ENCODE measurements at places on chromosomes 2 and 18. TPM values are rescaled to one million over a fixed set of nuclear protein-coding genes. Genes with fewer than 3 reads are reported as not detected.
A peak's percentile ranks its signal among the peaks of the same experiment; 100 is the strongest.

- H3K27ac ChIP-seq: no peak within 1 kb of the TSS
- DNase-seq: peak; percentile 20
- H3K4me3 ChIP-seq: no peak within 1 kb of the TSS
- H3K4me1 ChIP-seq: no peaks in the 10 kb centered on the region
- peaks cover 5% of the 10 kb centered on the region for H3K36me3 ChIP-seq
These were observed at the start of gene CNTNAP5 for GRCh38 chr2:124025171-124025580. Gene CNTNAP5 (plus strand): TSS chr2:124025287. CDS start chr2:124025651, 364 bp downstream.

Gene ACADL
- not detected for total RNA-seq

- peak overlapping the region; percentile 97 for H3K27ac ChIP-seq
- no peaks in the 10 kb centered on the region for H3K36me3 ChIP-seq
- H3K27me3 ChIP-seq: no peaks in the 10 kb centered on the region
- peak overlapping the region; percentile 77 for H3K4me3 ChIP-seq
- peaks cover 57% of the 10 kb centered on the region for H3K4me1 ChIP-seq
- DNase-seq: no peak
These were observed 32.7 kb downstream of the ZFP36L2 start for GRCh38 chr2:43193652-43194120.

Gene PTPRM
- 7.0 TPM for total RNA-seq

GRCh38 chr2:54599914-54600313 lies 123.5 kb upstream of the EML6 start:
- peaks cover 16% of the 10 kb centered on the region for H3K36me3 ChIP-seq
- H3K4me1 ChIP-seq: peaks cover 97% of the 10 kb centered on the region
- no peak overlapping the region for H3K4me3 ChIP-seq
- peak overlapping the region; percentile 50 for H3K27ac ChIP-seq
- no peak for DNase-seq

GRCh38 chr2:215003001-215003400 lies 135.4 kb downstream of the ABCA12 start:
- H3K4me1 ChIP-seq: no peaks in the 10 kb centered on the region
- H3K27me3 ChIP-seq: peaks cover 4% of the 10 kb centered on the region
- H3K4me3 ChIP-seq: no peak overlapping the region
- no peak overlapping the region for H3K27ac ChIP-seq
- no peaks in the 10 kb centered on the region for H3K36me3 ChIP-seq
- no peak for DNase-seq

Gene CYTIP
- total RNA-seq: 388 TPM

DNA sequence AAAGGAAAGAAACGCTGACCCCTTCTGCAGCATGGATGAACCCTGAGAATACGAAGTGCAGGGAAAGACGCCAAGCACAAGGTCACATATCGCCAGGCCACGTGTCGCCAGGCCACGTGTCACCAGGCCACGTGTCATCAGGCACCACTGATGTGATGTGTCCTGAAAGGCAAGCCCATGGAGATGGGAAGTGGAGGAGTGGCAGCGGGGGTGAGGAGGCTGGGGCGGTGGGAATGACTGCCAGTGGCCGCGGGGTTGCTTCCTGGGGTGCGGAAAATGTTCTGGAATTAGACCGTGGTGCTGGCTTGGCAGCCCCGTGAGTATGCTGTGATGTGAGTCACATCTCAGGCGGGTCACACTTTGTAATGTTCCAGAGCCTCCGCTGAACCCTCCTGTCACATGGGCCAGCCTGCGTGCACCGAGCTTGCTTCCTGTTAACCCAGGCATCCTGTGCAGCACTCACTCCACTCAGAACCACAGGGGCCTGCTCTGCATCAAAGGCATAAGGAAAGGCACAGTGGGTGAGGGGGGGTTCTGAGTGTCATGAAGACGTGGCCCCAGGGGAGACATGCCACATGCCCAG lies 39.0 kb downstream of the SLC66A2 start:
- no peaks in the 10 kb centered on the region for H3K4me1 ChIP-seq
- no peaks in the 10 kb centered on the region for H3K27me3 ChIP-seq
- H3K36me3 ChIP-seq: peaks cover 21% of the 10 kb centered on the region
- H3K4me3 ChIP-seq: no peak overlapping the region

Gene REEP1
- 0.15 TPM for total RNA-seq

DNA sequence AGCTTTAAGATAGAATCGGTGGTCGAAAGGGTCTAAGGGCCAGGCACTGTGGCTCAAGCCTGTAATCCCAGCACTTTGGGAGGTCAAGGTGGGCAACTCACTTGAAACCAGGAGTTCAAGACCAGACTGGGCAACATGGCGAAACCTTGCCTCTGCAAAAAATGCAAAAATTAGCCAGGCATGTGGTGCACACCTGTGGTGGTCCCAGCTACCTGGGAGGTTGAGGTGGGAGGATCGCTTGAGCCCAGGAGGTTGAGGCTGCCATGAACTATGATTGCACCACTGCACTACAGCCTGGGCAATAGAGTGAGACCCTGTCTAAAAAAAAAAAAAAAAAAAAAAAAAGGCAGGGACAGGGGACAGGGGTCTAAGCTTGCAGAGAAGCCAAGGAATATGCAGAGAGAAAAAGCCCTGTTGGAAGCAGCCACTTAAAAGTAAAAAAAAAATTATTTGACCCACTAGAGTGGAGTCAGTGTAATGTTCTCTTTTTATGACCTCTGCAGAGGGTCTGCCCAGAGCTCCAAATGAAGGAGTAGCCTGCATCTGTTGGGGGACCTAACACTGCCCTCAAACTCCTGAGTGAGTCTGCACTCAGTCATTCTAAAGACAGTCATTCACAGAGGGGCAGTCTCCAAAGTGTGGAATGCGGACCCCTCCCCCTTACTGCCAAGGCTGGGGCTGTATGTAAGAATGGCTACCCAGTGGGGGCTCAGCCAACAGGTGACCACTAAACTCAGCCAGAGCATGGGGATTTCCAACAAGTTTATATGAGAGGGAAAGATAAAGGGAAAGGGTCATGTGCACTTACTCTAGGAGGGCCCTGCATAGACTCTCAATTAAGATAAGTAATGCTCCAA lies 118.5 kb upstream of the CDCA7 start:
- H3K27ac ChIP-seq: no peak overlapping the region
- no peaks in the 10 kb centered on the region for H3K36me3 ChIP-seq
- DNase-seq: no peak
- peaks cover 9% of the 10 kb centered on the region for H3K27me3 ChIP-seq

- H3K4me1 ChIP-seq: no peaks in the 10 kb centered on the region
- no peak for DNase-seq
- H3K27ac ChIP-seq: no peak overlapping the region
These were observed 117.6 kb upstream of the APCDD1 start for GRCh38 chr18:10336749-10337350.

DNA sequence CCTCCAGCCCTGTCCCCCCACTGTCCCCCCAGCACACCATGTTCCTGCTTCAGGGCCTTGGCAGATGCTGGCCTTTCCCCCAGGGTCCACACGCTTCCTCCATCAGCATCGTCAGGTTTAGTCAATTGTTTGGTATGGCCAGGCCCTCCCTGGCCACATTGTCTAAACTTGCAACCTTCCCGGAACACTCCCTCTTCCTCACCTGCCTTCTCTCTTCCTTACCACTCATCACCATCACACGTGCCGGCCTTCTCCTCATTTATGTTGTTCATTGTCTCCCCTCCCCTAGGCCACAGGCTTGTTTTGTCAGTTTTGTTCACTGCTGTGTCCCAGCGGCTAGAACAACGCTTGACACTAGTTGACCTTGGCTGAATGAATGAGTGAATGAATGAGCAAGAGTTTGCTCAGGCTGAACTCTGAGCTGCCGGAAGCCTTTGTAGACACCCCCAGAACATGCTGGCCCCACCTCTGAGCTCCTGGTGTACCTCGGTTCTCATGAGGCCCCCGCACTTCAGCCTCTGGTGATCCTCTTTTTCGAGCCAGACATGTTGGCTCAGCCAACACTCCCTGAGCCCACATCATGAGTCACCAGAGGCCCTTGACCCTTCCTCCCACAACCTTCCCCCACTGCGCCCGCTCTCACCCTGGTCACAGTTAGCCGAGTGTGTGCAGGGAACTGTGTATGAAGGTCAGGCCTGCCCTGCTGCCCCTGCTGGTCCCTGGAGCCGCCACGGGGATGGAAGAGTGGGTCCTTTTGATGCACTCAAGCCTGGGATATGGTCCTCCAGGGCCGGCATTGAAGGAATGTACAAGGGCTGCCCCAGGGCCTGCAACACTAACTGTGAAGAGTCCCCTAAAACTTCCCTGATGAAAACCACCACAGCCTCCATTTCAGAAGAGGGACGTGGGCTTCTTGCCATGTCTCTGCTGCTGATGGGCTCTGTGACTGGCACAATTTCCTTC lies 57.5 kb downstream of the HS1BP3 start:
- no peaks in the 10 kb centered on the region for H3K36me3 ChIP-seq
- H3K4me1 ChIP-seq: peaks cover 5% of the 10 kb centered on the region
- no peaks in the 10 kb centered on the region for H3K27me3 ChIP-seq
- H3K27ac ChIP-seq: no peak overlapping the region
- DNase-seq: no peak

DNA sequence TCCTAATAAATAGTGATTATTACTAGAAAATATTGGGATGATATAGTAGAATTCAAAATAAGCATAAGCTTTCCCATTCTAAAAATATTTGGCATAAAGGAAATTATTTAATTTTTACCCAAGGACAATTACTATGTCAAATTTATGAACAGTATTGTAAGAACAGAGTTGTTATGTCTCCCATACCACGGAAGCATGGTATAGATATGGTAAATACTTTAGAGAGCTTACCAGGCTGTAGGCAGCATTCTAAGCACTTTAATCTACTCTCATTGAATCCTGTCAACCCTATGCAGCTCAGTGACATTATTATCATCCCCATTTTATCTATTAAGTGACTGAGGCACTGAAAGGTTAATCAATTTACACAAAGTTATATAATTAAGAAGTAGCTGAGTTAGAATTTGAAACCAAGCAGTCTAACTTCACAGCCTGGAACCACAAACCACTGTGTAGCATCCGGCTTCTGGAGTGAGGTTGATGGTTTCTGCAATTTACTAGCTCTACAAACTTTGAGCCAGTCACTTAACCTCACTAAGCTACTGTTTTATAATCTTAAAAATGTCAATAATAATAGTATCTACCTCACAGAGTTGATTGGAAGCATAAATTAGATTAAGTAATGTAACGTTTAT lies 323.7 kb downstream of the ARHGAP15 start:
- no peak overlapping the region for H3K4me3 ChIP-seq
- no peak overlapping the region for H3K27ac ChIP-seq
- H3K36me3 ChIP-seq: peaks cover 18% of the 10 kb centered on the region
- peaks cover 49% of the 10 kb centered on the region for H3K4me1 ChIP-seq
- H3K27me3 ChIP-seq: no peaks in the 10 kb centered on the region
- DNase-seq: peak; percentile 65

Gene ACSL3
- 48.7 TPM for total RNA-seq

Gene NPHP1
- total RNA-seq: 2.0 TPM

Gene GATA6
- 0.10 TPM for total RNA-seq

GRCh38 chr2:43777306-43777926 lies 3.6 kb downstream of the DYNC2LI1 start:
- H3K36me3 ChIP-seq: peaks cover 3% of the 10 kb centered on the region
- H3K4me3 ChIP-seq: no peak overlapping the region
- peaks cover 25% of the 10 kb centered on the region for H3K4me1 ChIP-seq
- H3K27me3 ChIP-seq: no peaks in the 10 kb centered on the region
- peak; percentile 44 for DNase-seq

Gene DIPK1C
- total RNA-seq: not detected

GRCh38 chr2:86065512-86065911 lies 40.2 kb downstream of the POLR1A start:
- H3K4me3 ChIP-seq: no peak overlapping the region
- no peak for DNase-seq
- H3K27ac ChIP-seq: no peak overlapping the region
- peaks cover 13% of the 10 kb centered on the region for H3K4me1 ChIP-seq
- no peaks in the 10 kb centered on the region for H3K27me3 ChIP-seq

Gene LRRC30
- total RNA-seq: not detected

DNA sequence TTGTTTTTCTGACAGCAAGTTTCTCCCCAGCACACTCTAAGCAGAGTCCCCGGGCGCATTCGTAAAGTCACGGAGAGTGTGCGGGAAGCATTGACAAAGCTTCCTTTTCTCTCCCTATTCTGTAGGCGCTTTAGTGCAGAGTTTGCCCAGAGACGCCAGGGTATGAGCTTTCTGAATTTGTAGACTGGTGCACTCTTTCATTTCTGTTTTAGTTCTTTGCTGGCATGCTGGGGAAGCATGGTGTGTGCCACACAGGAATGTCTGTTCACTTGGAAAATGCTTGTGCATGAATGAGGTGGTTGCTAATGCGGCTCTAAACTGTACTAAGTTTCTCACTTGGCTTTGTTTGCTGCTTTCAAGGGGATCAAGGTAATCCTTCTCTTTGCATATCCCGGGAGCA lies 102.6 kb downstream of the RTN4 start:
- DNase-seq: no peak
- no peak overlapping the region for H3K27ac ChIP-seq
- H3K4me1 ChIP-seq: peaks cover 6% of the 10 kb centered on the region
- H3K27me3 ChIP-seq: no peaks in the 10 kb centered on the region
- H3K4me3 ChIP-seq: no peak overlapping the region
- H3K36me3 ChIP-seq: no peaks in the 10 kb centered on the region

DNA sequence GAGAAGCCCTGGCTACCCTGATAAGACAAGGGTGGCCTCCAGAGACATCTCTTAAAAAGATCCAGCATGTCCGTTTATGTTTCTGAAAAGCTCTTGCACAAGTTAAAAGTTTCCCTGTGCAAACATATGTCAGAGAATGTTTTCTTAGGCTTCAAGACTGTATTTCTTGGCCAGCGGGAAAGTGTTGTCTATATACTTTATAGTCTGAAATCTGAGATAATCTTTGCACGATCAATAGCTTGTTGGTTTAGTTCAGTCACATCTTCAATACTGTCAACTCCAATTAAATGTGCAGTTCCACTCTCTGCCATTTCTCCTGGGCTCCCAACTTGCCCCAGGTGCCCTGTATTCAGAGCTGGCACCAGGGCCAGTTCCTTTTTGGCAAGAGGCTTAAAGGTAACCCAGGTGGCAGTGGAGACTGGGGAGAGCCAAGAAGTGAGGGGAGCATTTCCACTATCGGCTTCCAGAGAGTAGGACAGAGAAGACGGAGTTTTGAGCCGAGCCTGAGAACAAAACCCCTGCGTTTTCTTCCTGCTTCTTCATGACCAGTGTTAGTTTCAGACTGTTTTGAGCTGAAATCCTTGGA lies 64.4 kb downstream of the ACOXL start:
- H3K36me3 ChIP-seq: no peaks in the 10 kb centered on the region
- H3K27me3 ChIP-seq: peaks cover 63% of the 10 kb centered on the region
- H3K4me3 ChIP-seq: no peak overlapping the region
- DNase-seq: no peak

Gene MEP1B
- total RNA-seq: not detected

DNA sequence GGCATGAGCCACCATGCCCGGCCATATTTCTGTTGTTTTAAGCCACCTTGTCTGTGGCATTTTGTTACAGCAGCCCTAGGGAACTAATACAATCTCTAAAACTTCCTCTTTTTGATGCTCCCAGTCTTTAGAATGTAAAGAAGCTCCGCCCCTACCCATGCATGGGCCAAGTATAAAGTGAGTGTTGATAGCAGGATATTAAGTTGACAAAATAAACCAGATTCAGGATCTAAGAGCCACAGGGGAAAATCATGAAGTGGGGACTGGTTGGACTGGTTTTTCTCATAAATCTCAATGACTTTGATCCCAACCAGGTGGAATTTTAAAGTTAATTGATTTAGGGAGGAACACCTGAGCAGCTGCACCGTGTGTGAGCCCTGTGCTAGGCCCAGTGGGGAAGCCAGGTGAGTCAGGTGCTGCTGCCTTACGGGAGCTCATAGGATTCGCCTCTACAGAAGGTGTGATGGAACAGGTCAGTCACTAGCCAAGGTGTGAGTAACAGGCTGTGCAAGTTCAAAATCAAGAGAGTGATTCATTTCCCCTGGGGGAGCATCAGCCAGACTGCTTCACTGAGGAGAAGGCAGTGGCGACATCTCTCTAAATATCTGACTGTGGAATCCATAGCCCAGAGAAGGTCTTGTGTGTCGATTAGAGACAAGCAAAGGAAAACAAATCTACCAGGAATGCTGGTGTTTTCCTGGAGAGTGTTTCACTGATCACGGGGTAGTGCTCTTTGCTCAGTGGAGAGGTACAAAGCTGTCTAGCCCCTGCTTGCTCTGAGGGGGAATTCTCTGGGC lies 63.0 kb upstream of the MSH2 start:
- H3K27me3 ChIP-seq: peaks cover 8% of the 10 kb centered on the region
- no peak overlapping the region for H3K4me3 ChIP-seq
- no peak overlapping the region for H3K27ac ChIP-seq

Measured in activated CD4-positive, alpha-beta memory T cell treated with anti-CD3 and anti-CD28 coated beads for 36 hours (primary cell).